DMS153 (cell line): ENCODE measurements at places on chromosomes 1 and 21.

GRCh38 chr1:89590341-89591080 is 42.4 kb upstream of the LRRC8C start:
- no peak for DNase-seq

- no peak for DNase-seq
These were observed 71.9 kb downstream of the ST3GAL3 start for GRCh38 chr1:43779266-43779665.

DNA sequence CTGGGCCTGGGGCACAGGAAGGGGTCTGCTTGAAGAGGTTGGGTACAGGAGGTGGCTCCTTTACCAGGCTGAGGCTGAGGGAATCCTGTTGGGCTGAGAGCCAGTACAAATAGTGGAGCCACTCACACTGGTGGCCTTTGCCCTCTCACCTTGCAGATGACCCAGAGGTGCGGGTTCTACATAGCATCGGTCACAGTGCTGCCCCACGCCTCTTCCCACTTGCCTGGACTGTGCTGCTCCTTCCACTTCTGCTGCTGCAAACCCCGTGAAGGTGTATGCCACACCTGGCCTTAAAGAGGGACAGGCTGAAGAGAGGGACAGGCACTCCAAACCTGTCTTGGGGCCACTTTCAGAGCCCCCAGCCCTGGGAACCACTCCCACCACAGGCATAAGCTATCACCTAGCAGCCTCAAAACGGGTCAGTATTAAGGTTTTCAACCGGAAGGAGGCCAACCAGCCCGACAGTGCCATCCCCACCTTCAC is 1.8 kb upstream of the SLC50A1 start:
- DNase-seq, result no peak

GRCh38 chr1:207695891-207696290 is 51.0 kb downstream of the CR1L start:
- DNase-seq, result no peak

GRCh38 chr1:69082312-69082711 is 485.4 kb upstream of the LRRC7 start:
- no peak for DNase-seq

- DNase-seq, result no peak
These were observed 14.5 kb downstream of the SLC6A17 start for GRCh38 chr1:110164725-110165350.

GRCh38 chr1:156889802-156890580 is 3.5 kb upstream of the PEAR1 start:
- peak; percentile 70 for DNase-seq

GRCh38 chr1:110203021-110203661 is 7.0 kb upstream of the KCNC4 start:
- peak; percentile 66 for DNase-seq

DNA sequence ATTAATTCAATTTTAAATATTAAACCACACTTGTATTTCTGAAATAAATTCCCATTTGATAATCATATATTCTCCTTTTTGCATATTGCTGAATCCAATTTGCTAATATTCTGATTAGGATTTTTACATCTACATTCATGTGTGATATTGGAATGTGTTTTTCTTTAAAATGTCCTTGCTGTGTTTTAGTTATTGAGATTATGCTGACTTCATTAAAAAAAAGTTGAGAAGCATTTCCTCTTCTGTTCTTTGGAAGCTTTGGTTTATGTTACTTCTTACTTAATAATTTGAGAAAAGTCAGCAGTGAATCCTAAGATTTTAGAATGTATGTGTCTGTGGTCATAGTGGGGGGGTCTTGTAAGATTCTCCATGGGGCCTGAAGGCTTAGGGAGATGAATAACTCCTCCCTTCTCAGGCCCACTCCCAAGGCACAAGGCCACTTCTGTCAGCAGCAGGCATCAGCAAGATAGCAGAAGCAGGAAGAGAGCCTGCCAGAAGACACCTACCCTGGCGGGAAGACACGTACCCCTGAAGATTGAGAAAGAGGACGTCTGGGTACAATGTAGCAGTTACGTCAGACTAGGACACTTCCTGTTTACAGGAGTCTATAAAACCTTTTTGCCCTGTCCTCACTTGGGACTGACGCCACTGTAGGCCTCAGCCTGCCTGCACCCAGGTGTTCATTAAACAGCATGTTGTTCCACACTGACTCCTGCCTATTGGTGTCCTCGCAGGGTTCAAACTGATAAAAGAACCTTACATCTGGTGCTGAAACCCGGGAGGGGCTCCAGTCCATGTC is 56.9 kb downstream of the ODF2L start:
- no peak for DNase-seq
